ENCODE measurements at places on chromosomes 16 and 17. TPM values are rescaled to one million over a fixed set of nuclear protein-coding genes. Genes with fewer than 3 reads are reported as not detected.

The KCNJ16 gene
- polyA plus RNA-seq, result 0.01 TPM

The ANKRD13B gene
- 14.2 TPM for polyA plus RNA-seq

The C16orf92 gene
- not detected for polyA plus RNA-seq

The KRT17 gene
- not detected for polyA plus RNA-seq

The TP53TG3C gene
- polyA plus RNA-seq, result 3.2 TPM

The ARHGDIG gene
- 0.86 TPM for polyA plus RNA-seq

The TPSAB1 gene
- polyA plus RNA-seq, result not detected

The WRAP53 gene
- polyA plus RNA-seq, result 15.2 TPM

The PERCC1 gene
- not detected for polyA plus RNA-seq

GRCh38 chr17:61338000-61338798 lies 61.4 kb upstream of the TBX2 start:
- H3K4me3 ChIP-seq, result no peak overlapping the region
- H3K4me1 ChIP-seq, result no peaks in the 10 kb centered on the region
- H3K36me3 ChIP-seq, result no peaks in the 10 kb centered on the region
- DNase-seq, result no peak
- H3K27ac ChIP-seq, result no peak overlapping the region

DNA sequence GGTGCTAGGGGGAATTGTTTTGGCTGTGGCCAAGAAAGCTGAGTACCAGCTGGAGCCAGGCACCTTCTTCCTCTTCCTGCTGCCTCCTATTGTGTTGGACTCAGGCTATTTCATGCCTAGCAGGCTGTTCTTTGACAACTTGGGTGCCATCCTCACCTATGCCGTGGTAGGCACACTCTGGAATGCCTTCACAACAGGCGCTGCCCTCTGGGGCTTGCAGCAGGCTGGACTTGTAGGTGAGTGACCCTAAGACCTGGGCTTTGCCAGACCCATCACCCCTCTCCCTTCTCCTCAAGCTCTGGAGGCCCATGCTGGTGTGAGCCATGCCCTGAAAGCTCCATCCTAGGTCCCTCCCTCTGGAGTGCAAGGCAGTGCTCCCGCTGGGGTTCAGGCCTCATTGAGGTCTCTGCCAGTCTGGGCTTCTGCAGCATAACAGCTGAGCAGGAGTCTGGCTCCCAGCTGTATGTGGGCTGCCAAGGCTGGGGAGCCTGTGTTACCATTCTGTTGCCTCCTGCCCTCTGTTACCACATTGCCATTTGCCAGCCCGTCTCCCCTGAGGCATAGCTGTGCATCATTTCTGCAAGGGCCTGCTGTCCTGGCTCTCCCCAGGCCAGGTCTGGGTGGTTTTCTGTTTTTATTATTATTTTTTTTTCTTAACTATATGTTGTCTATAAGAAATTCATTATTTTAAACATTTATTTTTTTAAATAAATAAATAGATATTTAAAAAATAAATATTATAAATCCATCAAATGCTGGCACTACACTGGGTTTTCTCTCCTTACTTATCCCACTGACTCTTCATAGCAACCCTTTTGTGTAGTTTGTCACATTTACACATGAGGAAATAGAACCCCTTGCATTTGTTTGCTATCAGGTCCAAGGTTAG lies 4.1 kb downstream of the SLC9A5 start:
- no peak overlapping the region for H3K4me3 ChIP-seq
- no peak for DNase-seq
- no peak overlapping the region for H3K27ac ChIP-seq

- no peaks in the 10 kb centered on the region for H3K36me3 ChIP-seq
- no peak overlapping the region for H3K4me3 ChIP-seq
- DNase-seq, result no peak
- no peaks in the 10 kb centered on the region for H3K4me1 ChIP-seq
- no peaks in the 10 kb centered on the region for H3K27me3 ChIP-seq
- no peak overlapping the region for H3K27ac ChIP-seq
Observed at GRCh38 chr17:57249520-57249919, 6.8 kb upstream of the MSI2 start.

DNA sequence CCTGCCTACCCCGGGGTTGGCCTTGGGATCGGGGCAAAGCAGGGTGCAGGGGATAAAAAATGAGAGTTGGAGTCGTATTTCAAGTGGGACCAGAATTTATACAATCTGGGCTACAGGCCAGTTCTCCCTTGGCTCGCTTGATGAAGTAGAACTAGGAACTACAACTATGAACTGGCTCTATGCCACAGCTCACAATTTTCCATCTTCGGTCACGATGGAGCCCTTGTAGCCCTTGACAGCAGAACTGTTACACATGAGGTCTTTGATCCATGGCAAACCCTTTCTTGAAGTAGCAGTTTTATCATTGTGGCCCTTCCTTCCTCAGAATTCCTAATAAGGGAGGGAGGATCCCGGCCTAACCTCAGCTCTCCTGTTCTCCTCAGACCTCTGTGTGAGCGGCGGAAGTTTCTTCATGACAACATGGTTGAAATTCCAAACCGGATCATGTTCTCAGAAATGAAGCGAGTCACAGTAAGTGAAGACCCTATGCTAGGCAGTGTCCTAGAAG lies 17.1 kb downstream of the LIG3 start:
- H3K36me3 ChIP-seq, result peaks cover 96% of the 10 kb centered on the region
- DNase-seq, result no peak
- peaks cover 11% of the 10 kb centered on the region for H3K4me1 ChIP-seq
- no peak overlapping the region for H3K27ac ChIP-seq
- H3K27me3 ChIP-seq, result no peaks in the 10 kb centered on the region

- H3K4me1 ChIP-seq, result peaks cover 41% of the 10 kb centered on the region
- H3K36me3 ChIP-seq, result peaks cover 21% of the 10 kb centered on the region
- no peak overlapping the region for H3K4me3 ChIP-seq
- no peaks in the 10 kb centered on the region for H3K27me3 ChIP-seq
- no peak overlapping the region for H3K27ac ChIP-seq
Observed at GRCh38 chr16:89407282-89407924, 83.0 kb downstream of the ANKRD11 start.

DNA sequence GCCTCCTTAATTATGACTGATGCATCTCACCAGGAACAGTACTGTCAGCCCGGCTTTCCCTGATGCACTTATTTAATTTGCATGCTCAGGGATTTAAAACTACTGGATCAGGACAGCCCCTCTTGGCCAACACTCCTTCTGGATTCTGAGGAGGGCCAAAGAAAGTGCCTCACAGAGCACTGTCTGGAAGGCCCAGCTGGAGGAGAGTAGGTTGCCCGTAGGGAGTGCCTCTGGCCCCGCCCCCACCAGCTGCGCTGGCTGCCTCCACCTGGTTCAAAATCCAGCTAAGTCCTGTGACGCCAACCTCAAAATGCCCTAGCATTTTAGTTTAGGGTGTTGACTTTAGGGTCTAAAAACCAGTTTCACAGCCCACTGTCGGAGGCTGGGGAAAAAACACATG lies 49.4 kb upstream of the SREBF1 start:
- H3K4me3 ChIP-seq, result no peak overlapping the region
- no peak overlapping the region for H3K27ac ChIP-seq
- no peak for DNase-seq
- H3K36me3 ChIP-seq, result no peaks in the 10 kb centered on the region

DNA sequence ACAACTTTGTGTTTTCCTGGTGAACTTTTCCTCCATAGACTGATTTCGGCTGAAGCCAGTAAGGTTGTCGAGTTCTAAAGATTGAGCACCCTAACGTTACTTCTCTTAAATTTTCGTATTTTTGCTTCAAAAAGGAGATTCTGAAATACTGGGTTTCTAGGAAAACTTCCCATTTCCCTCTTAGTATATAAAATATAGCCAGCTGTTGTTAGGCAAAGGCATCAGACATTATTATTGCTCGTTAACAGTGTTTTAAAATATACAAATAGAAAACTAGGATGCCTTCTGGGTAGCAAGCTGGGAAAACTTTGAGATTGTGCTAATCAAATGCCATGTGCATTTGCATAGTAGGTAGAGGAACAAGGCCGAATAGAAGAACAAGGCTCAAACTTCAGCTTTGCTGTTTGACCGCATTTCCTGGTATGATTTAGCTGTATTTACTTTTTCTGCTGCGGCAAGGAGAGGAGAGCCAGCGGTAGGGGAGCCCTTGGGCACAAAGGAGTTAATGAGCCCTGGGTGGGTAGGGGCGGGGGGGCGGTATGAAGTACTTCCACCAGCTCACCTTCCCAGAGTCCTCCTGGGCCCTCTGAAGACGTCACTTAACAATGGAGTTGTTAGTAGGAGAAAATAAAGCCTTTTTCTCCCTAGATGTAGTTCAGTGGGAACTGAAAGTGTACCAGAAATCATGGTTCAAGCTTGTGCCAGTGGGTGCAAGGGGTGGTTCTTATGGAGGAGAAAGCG lies 151.9 kb downstream of the MSI2 start:
- no peaks in the 10 kb centered on the region for H3K27me3 ChIP-seq
- H3K4me1 ChIP-seq, result peaks cover 15% of the 10 kb centered on the region
- H3K36me3 ChIP-seq, result peaks cover 14% of the 10 kb centered on the region
- H3K4me3 ChIP-seq, result no peak overlapping the region
- no peak for DNase-seq
- no peak overlapping the region for H3K27ac ChIP-seq

GRCh38 chr17:79001190-79002020 lies 8.2 kb downstream of the CANT1 start:
- peaks cover 48% of the 10 kb centered on the region for H3K36me3 ChIP-seq
- no peak overlapping the region for H3K4me3 ChIP-seq
- H3K27ac ChIP-seq, result no peak overlapping the region
- DNase-seq, result no peak
- no peaks in the 10 kb centered on the region for H3K27me3 ChIP-seq

GRCh38 chr16:2855536-2855935 lies 2.4 kb downstream of the PRSS22 start:
- H3K27ac ChIP-seq, result no peak overlapping the region
- H3K27me3 ChIP-seq, result no peaks in the 10 kb centered on the region
- no peak overlapping the region for H3K4me3 ChIP-seq
- H3K4me1 ChIP-seq, result peaks cover 54% of the 10 kb centered on the region

GRCh38 chr16:49416001-49416675 lies 42.5 kb downstream of the C16orf78 start:
- H3K27me3 ChIP-seq, result peaks cover 26% of the 10 kb centered on the region
- no peaks in the 10 kb centered on the region for H3K36me3 ChIP-seq
- no peak for DNase-seq

DNA sequence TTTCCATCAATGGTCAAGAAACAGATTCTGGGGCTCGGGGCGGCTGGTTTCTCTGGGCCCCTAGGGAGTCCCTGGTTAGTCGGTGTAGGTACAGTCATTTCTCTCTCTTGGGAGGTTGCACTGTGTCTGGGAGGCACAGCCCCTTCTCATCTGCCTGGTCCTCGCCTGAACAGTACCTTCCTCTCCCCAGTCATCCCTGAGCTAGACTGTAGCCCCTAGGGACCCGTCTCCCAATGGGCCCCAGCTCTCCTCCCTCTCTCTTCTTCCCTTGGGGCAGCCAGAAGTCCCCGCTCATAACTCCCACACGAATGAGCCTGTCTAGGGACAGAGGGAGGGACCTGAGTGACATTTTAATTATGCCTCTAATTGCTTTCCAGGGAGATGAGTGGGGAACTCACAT lies 20.2 kb upstream of the CPSF4L start:
- H3K27me3 ChIP-seq, result no peaks in the 10 kb centered on the region
- H3K4me3 ChIP-seq, result no peak overlapping the region
- H3K27ac ChIP-seq, result no peak overlapping the region
- no peaks in the 10 kb centered on the region for H3K4me1 ChIP-seq
- peaks cover 22% of the 10 kb centered on the region for H3K36me3 ChIP-seq

DNA sequence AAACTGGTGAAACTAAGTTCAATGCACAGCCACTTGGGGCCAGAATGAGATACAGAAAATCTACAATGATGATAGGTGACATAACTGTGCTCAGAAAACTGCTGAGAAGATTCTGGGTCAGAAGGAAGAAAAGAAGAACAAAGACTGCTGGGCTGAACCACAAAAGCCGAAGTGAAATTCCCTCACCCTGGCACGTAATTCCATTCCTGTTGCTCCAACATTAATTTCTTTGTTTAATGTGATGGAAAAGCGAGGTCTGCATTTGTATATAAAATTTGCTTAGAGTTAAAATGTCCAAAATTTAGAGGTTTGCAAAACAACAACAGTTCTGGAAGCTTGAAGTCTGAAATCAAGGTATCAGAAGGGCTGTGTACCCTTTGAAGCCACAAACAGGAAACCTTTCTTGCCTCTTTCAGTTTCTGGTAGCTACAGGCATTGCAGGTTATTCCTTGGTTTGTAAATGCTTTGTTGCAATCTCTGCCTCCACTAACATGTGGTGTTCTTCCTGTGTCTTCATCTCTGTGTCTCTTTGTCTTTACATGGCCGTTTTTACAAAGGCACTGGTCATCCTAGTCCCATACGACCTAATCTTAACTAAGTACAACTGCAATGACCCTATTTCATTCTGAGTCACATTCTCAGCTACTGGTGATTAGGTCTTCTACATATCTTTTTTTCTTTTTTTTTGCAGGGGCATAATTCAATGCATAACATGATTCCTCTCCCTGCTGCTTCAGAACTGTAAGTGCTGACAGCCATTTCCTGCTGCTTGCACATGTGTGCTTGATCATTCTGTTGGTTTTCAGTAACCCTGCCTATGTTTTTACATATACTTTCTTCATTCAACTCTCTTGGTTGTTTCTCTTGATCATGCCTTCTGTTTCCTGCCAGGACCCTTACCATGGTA lies 603.0 kb upstream of the CDH8 start:
- H3K4me3 ChIP-seq, result no peak overlapping the region
- H3K4me1 ChIP-seq, result no peaks in the 10 kb centered on the region
- no peaks in the 10 kb centered on the region for H3K27me3 ChIP-seq
- no peak overlapping the region for H3K27ac ChIP-seq
- no peak for DNase-seq
- no peaks in the 10 kb centered on the region for H3K36me3 ChIP-seq

GRCh38 chr17:20975566-20975965 lies 67.2 kb downstream of the USP22 start:
- H3K4me1 ChIP-seq, result no peaks in the 10 kb centered on the region
- no peaks in the 10 kb centered on the region for H3K27me3 ChIP-seq
- H3K27ac ChIP-seq, result no peak overlapping the region
- no peak overlapping the region for H3K4me3 ChIP-seq
- DNase-seq, result no peak

DNA sequence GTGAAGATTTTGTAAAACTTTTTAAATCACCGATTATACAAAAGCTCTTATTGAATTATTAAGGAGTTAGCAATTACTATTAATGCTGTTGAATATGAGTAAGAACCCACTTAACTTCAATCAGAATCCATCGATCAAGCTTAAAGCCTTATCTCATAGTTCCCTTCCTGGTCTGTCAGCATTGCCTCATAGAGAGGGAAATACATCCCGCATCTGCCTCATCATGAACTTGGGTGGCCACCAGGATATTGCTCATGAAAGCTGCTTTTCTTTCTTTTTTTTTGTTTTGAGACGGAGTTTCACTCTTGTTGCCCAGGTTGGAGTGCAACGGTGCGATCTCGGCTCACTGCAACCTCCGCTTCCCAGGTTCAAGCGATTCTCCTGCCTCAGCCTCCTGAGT lies 66.7 kb downstream of the PIGL start:
- DNase-seq, result no peak
- H3K4me3 ChIP-seq, result no peak overlapping the region
- no peaks in the 10 kb centered on the region for H3K27me3 ChIP-seq
- no peak overlapping the region for H3K27ac ChIP-seq
- peaks cover 41% of the 10 kb centered on the region for H3K4me1 ChIP-seq

Data from K562 (cell line).